Activated CD4-positive, alpha-beta T cell treated with anti-CD3 and anti-CD28 coated beads for 24 hours (primary cell): ENCODE measurements at places on chromosomes 7 and 10.

GRCh38 chr7:129615018-129615417 lies 3.5 kb downstream of the NRF1 start:
- no peak for DNase-seq

DNA sequence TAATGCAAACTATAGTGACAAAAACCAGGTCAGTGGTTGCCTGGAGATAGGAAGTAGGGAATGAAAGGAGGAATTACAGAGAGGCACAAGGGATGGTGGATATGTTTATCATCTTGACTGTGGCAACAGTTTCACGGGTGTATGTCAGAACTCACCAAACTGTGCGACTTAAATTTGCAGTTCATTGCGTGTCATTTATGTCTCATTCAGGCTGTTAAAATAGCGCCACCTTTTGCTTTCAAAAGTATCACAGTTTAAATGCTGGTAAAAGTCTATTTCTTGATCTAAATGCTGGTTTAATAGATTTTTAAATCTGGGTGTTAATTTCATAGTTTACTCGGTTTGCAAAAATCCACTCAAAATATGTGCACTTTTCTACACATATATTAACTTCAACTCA lies 51.0 kb downstream of the PTTG1IP2 start:
- no peak for DNase-seq

- DNase-seq: no peak
Measured at GRCh38 chr10:18140149-18140956, at the start of gene CACNB2. Gene CACNB2, plus strand, starts transcription at chr10:18140424.

- no peak for DNase-seq
Measured at GRCh38 chr10:90805206-90805605, 52.6 kb downstream of the HTR7 start.

GRCh38 chr10:27699776-27700175 lies 45.8 kb downstream of the MKX start:
- no peak for DNase-seq

- DNase-seq: no peak
Measured at GRCh38 chr10:125827133-125827532, 3.8 kb downstream of the BCCIP start.

GRCh38 chr10:16822726-16823360 lies 5.6 kb upstream of the RSU1 start:
- DNase-seq: no peak
